ENCODE measurements at places on chromosomes 13 and 19.

GRCh38 chr13:84933797-84934196 lies 865.4 kb downstream of the SLITRK6 start:
- no peak for DNase-seq

DNA sequence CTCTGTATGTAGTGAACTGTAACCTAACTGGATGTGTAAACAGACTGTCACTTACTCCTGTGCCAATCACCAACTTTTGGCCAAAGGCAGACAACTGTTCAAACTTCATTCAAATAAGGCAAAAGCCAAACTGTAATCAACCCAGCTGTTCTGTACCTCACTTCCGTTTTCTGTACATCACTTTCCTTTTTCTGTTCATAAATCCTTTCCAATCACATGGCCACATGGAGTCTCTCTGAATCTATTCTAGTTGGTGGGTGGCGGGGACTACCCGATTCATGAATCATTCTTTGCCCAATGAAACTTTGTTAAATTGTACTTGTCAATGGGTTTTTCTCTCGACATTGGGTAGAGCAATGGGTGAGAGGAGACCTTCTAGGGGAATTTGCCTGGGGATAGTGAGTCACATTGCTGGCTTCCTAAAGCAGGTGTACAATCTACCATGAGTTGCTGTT lies 178.3 kb upstream of the RFC3 start:
- DNase-seq, result no peak

- no peak for DNase-seq
Measured at GRCh38 chr19:18135712-18136584, 17.0 kb upstream of the PIK3R2 start.

- no peak for DNase-seq
Measured at GRCh38 chr13:45441633-45442032, 23.1 kb upstream of the COG3 start.

- no peak for DNase-seq
Measured at GRCh38 chr19:33622505-33622808, 704 bp downstream of the CHST8 start.

DNA sequence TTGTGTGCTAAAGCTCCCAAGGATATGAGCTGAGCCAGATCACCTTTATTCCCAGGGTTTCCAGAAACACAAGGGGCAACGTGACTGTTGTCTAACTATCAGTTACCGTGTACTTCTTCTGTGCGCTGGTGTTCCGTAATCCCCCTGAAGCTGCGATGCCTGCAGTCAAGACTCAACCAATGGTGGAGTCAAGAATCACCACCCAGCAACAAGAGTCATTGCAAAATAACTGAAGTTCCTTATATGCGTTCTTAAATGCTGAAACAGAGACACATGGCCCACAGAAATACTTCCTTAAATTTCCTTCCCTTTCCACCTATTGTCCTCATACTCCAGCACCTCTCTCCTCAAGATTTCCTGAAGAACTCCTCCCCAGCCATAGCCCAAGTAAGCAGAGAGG lies 200.2 kb downstream of the KATNAL1 start:
- no peak for DNase-seq

DNA sequence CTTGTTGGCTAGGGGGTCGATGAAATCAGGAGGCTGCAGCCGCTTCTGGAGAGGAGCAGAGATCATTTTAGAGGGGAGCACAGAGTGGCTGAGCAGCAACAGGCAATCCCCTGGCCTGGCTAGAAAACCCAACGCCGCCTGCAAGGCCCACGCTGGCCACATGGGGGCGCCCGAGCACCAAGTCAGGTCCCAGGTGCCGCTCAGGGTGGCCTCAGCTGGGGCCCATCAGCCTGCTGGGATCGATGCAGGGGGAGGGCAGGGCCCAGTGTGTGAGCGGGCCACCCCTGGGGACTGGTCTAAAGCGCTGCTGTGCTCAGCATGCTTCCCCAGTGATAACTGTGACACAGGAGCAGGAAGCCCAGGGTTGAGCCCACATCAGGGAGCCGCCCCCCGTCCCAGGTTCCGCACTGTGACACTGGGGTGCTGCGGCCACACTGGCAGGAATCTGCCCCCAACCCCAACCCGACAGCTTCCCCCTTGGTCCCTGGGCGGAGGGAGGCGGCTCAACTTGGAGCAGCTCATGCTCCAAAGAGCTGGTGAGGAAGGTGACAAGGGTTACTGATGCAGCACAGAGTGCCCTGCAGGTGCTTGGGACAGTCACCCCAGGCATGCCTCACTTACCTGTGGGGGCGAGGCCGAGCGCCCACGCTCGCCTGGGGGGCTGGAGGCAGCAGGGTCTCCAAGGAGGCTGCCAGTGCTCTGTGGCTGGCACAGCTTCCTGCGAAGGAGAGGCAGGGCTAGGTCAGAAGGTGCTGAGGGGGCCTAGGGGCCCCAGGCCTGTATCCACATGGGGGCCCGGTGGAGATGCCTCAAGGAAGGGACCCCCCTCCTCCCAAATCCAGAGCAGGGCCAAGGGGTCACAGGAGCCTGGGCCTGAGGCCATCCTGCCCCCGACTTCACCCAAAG lies 13.3 kb upstream of the ISYNA1 start:
- no peak for DNase-seq

GRCh38 chr13:49635599-49636433 lies 7.5 kb downstream of the ARL11 start:
- no peak for DNase-seq

DNA sequence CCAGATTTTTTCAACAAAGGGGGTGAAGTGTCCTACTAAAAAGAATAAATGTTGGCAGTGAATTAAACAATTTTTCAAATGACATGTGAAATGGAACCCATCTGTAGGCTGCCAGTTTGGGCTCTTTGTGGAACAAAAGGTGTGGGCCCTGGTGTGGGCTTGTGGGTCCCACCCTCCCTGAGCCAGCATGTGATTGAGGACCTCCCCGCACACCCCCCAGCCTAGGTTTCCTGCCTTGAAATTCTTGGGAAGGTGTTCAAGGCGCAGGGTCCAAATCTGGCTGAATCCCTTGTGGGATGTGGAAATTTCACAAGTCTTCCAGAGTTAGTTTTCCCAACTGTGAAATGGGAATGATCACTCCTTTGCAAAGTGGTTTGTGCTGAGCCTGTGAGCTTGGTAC lies 4.1 kb downstream of the GGN start:
- DNase-seq, result no peak

DNA sequence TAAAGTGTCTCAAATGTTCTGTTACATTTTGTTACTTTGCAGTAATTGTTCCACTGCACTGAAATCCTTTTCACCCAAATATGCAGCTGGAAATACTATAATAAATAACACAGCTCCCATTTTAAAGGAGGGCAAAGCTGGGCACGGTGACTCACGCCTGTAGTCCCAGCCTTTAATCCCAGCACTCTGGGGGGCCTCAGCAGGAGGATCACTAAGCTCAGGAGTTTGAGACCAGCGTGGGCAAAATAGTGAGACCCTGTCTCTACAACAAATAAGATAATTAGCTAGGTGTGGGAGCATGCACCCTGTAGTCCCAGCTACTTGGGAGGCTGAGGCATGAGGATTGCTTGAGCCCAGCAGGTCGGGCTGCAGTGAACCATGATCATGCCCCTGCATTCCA lies 7.5 kb upstream of the UBAC2 start:
- no peak for DNase-seq

- peak; percentile 51 for DNase-seq
Measured at GRCh38 chr13:71148396-71148795, 718.6 kb downstream of the DACH1 start.

DNA sequence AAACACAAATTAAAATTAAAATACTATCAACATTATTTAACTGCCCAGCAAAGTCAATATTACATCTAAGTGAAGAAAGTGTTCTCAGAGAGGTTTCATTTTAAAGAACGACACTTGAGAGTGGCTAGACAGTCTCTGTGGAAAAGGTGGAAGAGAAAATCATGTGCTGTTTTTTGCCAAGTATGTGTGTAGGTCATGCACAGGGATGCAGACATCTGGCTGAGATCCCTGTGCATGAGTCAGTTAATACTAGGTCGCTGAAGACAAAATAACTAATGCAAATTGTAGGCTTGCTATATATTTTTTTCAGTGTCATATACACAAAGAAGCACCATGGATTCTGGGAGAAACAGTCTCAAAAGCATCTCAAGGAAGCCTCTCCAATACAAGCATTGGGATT lies 44.3 kb upstream of the ENOX1 start:
- no peak for DNase-seq

DNA sequence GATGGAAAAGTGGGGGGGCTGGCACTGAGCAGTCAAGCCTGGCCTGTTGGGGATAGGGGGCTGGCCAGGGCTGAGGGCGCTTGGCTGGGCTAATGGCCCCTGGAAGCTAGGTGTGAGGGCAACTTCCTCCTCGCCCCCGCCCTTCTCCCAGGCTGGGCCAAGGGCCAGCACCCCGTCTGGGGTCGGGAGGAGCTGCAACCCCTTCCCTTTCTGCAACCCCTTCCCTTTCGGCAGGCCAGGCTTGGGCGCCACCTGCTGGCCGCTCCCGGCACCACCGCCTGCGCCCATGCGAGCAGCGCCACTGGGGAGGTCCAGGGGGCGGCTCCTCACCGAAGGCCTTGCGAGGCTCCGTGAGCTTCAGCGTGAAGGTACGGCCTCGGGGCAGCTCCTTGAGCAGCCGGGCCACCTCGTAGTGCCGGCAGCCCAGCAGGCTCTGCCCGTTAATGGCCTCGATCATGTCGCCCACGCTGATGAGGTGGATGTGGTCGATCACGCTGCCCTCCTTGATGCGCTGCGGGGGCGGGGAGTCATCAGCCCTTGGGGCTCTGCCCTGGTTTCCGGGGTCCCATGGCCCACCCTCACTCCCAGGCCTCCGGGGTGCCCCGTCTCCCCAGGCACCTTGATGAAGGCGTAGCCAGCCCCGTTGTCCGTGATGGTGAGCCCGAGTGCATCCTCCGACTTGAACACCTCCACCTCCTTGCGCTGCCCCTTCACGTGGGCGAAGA lies 5.0 kb upstream of the PTGER1 start:
- DNase-seq, result peak; percentile 41

DNA sequence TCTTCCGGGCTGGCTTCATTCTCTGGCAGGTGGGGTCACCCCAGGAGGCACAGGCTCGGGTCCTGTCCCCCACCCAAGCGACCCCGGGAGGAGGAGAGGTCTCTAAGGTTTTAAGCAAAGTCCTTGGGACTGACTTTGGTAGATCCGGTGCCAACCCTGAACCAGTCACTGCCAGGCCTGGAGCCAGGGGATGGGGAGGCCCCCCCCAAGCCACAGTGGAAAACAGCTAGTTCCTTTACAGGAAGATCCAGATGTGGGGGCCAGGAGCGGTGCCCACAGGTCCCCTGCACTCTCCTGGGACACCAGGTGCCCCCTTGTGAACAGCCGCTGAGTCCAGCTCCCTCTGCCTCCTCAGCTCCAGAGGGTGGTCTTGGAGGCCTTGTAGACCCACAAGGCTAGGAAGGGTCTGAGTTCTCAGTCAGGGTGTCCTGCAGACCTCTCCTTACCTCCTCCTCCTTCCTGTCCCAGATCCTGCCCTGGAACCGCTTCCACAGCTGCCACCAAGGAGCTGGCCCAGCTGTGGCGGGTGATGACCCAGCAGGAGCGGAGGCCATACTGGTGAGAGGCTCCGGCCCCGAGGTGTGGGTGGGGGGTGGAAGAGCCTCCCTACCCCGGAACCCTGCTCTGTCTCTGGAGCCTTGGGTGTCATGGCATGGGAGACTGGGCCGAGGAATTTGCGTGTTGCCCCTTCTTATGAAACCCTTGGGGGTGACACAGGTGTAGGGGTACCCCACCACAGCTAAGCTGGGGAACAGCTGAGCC lies 6.0 kb downstream of the SIX5 start:
- DNase-seq, result no peak

DNA sequence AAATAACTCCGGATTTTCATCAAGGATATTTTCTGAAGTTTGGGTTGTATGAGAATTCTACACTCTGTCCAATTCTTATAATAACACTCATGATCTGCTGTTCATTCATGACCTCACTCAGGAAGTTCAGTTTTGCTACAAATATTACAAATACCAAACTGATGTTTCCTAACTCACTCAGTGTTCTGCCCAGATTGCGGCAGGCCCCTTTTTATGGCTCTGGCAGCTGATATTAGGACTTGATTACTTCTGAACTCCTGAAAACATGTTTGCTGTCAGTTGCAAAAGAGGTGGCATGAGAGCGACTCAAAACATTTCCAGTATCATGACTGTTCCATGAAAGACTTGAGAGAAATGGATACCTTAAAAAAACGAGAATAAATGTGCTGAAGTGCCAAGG lies 188.0 kb downstream of the RGCC start:
- no peak for DNase-seq

DNA sequence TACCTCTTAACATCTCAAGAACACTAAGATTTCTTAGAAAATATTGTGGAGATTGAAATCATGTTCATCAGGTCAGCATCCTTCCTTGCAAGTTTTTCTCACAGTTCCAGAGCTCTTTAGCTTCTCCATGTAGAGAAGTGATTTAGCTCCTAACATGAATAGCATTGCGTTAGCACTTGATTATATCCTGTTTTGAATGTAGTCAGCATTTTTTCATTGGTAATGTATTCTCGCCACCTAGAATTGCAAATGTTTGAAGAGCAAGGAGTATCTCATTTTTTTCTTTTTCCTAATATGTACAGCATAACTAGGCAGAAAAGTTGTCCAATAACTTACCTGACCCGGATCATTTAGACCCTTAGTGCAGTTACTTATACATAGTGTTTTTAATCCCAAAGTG lies 6.6 kb downstream of the ZNF470 start:
- no peak for DNase-seq

GRCh38 chr13:20001366-20002190 lies 43.1 kb downstream of the ZMYM2 start:
- no peak for DNase-seq

- no peak for DNase-seq
Measured at GRCh38 chr13:79096099-79096498, 310.0 kb downstream of the RBM26 start.

DNA sequence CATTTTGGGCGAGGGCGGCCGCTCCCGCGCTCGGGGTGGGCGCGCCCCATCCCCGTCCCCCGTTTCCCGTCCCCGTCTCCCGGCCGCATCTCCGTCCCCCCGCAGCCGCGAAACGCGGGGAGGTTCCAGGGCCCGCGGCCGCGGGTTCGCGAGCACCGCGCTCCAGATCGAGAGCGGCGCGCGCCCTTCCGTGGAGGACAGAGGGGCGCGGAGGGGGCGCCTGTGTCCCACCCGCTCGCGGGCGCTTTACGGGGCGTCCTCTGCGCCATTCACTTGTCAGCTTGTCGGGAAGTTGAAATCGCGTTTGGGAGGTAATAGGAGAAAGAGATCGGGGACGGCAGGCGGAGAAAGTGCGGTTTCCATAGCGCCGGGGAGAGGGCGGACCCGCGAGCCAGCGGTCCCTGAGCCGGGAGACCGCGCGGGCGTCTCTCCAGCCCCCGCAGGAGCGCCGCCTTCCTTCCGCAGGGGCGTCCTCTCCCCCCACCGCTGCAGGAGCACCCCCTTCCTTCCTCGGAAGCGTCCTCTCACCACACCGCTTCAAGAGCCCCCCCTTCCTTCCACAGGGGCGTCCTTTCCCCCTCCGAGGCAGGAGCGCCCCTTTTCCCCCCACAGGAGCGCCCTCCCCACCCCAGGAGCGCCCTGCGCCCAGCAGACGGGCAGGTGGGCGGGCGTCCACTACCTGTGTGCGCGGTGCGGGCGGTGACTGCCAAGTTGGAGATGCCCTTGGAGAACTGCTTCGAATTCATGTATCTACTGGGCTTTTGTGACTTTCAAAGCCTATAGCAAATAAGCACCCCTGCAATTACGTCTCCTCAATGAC lies 962 bp upstream of the IRS2 start:
- DNase-seq, result peak; percentile 59

- no peak for DNase-seq
Measured at GRCh38 chr13:96779691-96780090, 214.6 kb downstream of the OXGR1 start.

- no peak for DNase-seq
Measured at GRCh38 chr19:3975637-3976087, 4.8 kb upstream of the DAPK3 start.
